ENCODE measurements at places on chromosomes 5 and 9.

DNA sequence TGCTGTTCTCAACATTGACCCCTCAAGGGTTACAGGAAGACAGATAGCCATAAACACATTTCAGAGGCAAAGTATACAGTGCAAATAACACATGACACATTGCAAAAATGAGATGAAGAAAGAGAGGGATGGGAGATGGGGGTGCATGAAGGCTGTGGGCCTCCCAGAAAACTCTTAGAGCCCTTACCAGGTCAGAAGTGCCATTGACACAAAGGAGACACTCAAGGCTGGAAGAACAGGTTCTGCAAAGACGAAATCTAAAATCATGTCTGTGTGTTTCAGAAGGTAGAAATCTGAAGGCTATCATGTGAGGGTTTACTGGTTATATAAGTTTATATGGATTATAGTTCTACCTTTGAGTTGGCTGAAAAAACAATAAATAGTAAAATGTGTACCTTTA lies 318.8 kb downstream of the BNC2 start:
- DNase-seq, result no peak

DNA sequence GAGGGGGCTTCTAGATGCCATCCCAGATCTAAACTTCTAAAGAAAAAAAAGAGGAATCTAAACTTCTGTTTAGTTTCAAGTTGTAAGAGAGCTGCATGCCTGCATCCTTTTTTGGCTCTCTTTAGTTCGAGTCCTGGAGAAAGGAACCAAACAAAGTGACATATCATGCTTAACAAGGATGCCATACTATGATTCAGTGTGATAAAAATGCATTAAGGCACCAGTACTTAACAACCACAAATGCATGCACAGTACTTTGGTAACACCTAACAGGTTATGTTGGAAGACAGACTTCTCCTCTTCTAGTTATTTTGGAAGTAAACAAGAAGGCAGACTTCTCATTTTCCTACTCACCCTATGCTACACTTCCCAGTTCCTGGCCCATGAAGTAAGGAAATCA lies 27.3 kb downstream of the NME5 start:
- peak; percentile 9 for DNase-seq

DNA sequence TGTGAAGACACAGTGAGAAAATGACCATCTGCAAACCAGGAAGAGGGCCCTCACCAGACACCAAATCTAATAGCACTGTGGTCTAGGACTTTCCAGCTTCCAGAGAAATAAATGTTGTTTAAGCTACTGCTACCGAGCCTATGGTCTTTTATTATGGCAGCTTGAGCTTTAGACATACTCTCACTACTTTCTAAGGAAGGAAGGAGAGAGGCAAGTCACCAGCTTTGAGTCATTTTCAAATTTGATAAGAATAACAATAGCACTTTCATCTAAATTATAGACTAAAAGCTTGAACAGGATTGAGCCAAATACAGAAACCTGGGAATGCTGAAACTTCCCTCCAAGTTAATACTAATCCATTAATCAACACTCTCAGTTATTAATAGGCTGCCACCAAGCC lies 64.4 kb downstream of the PLPPR1 start:
- DNase-seq, result no peak

DNA sequence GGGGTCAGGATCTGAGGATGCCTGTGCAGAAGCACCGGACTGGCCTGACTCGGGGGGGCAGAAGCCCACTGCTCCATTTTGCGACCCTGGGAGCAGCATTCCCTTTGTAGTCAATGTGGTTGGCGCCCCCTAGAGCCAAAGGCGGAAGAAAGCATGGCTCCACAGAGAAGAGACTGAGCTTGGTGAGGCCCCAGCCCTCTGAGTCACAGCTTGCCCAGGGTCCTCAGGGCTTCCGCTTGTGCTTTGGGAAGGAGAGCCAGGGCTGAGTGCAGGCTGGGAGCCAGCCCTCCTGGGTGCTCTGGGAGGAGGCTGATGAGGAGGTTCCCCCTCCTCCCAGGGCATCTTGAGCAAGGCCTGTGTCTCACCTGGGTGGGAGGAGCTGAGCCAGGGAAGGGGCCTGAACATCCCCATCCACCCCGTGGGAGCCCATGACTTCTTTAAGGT lies 5.5 kb upstream of the AQP3 start:
- DNase-seq, result no peak

DNA sequence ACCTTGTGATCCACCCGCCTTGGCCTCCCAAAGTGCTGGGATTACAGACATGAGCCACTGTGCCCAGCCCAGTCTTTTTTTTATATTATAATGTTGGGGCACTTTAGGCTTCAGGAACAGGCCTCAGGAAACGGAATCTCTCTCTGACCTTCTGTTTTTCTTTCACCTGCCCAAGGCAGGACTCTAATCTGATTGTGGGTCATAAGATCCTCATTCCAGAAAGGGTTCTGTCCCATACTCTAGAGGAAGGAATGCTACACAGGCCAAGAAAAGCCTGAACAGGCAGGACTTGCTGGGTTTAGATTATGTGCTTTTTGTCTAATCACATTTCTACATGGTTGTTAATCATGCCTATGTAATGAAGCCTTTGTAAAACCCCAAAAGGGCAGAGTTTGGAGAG lies 1.8 kb upstream of the CCL28 start:
- no peak for DNase-seq

GRCh38 chr5:170439223-170439943 lies 50.2 kb upstream of the KCNMB1 start:
- DNase-seq, result no peak

GRCh38 chr5:138631096-138631928 lies 56.1 kb upstream of the HSPA9 start:
- DNase-seq, result no peak

DNA sequence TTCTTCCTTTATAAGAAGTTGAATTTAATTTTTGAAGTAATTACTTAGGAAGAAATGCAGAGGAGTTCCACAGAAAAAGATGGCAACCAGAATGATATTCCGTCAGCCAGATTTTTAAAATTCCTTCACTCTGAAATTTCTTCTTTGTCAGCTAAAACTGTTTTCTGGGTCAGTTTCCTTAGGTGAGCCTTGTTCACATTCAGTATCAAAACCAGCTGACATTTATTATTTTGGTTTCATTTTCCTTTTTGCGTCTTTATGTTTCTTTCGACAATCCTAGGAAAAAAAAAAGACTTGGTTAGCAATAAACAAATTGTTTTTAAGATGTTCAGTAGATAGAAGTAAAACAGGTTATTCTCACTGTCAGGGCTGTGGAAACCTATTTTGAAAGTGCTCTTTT lies 4.1 kb upstream of the IARS1 start:
- DNase-seq, result no peak

GRCh38 chr9:96621618-96622017 lies 2.0 kb upstream of the CDC14B start:
- DNase-seq, result no peak

DNA sequence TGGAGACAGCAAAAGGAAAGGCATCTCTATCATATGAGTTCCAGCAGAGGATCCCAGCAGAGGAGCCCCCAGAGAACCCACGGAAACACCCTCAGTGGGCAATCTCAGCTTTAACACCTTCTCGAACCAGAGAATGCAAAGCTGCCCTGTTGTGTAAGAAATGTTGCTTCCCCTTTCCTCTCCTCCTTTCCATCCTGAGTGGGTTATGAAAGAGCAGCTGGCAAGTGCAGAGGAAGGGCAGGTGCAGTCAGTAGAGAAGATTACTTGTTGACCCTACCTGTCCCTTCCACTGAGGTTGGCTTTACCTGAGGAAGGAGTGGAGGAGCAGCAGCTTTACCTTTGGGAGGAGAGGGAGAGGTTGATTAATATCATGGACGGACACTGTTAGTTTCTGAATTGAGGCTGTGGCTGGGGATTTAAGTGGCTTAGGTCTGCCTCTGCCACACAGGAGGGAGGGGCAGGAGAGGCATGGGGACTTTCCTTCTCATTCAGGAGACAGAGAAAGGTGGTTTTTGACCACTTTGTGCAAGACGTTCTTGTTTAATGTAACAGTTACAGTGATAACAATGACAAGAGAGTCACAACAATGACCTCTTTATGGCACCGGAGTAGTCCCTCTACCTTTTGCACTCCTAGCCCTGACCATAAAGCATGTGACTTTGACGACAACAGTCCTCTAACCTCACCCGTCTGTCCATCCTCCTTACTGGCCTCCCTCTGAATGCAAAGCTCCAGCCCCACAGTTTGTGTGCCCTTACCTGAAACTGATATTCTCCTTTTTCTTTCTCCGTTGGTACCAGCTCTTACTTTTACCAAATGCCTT lies 254.8 kb downstream of the NSG2 start:
- no peak for DNase-seq

DNA sequence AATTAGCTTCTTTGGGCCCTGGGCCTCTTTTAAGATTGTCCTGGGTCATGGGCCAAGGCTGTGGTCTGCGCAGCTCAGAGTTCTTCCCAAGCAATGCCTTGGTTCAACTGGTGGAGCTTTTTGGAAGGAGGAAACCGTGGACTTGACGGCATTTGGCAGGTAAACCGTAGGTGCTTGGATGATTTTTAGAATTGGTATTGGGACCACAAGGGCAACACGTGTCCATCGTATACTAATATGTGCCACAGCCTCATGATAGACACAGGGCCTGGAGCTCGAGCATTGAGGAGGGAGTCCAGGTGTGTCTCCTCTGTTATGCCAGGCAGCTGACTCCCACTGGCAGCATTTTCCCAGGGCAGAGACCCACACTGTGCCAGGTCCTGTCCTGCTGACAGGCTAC lies 120.9 kb upstream of the PITX1 start:
- no peak for DNase-seq

GRCh38 chr9:93600504-93600903 lies 24.1 kb downstream of the PHF2 start:
- DNase-seq, result no peak

DNA sequence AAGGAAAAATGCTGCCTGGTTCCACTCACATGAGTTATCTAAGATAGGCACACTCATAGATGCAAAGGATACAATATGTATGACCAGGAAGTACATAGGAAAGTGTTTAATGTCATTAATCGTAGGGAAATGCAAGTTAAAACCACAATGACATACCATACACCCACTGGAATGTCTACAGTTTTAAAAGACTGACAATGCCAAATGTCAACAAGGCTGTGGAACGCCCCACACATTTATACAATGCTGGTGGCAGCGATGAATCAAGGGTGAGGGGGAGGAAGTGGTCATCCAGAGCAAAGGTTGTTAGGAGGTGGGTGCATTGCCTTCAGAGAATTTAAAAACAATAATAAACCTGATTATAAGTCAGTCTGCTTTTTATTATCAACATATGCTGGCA lies 437.8 kb downstream of the ARHGEF28 start:
- peak; percentile 49 for DNase-seq

GRCh38 chr5:17991775-17992174 lies 357.5 kb downstream of the TAF11L14 start:
- DNase-seq, result no peak

DNA sequence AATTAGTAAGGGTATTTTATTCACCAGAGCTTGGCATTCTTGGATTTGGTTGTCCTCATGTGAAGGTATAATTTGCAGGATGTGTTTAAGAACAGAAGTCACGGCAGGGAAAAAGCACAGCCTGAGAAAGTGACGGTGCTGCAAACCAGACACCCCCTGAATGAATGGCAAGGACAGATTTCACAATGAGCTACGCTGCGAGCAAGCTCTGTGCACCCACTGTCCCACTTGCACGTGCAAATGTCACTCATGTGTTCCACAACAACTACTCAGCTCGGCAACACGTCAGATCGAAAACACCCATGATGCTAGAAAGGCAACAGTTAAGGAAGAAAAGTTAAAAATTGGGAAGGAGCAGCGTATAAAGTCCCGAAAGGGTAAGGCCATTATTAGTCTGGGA lies 168.9 kb downstream of the ROR2 start:
- no peak for DNase-seq

DNA sequence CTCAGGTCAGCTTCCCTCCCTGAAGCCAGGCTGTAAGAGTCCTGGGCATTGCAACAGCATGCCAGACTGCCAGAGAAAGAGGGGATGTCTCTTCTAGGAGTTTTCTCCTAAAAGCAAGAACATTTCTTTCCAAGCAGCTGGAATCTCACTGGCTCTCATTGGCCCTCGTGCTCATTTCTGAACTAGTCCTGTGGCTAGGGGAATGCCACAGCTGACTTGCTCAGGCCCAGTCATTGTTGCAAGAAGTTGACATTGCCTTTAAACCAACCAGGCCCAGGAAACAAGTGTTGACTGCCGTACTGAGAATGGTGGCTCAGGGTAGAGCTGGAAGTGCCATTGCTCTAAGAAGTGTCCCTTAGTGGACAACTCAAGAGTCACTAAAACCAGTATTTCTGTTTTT lies 15.0 kb upstream of the CEP120 start:
- DNase-seq, result no peak

DNA sequence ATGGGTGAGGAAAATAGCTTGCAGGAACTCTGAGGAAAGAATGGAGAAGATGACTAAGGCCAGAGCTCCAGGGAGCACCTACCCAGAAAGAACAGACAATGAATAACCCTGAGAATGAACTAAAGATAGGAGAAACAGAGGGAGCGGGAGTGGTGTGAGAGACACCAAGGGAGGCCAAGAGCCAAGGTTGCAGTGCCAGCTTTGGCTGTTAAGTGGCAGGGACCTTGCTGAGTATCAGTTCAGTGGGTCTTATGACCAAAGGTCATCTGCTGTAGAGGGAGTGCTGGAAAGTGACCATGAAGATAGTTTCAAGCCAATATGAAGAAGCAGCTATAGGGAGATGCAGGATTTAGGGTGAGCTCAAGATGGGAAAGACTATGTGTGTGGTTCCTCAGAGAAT lies 16.7 kb downstream of the P4HA2 start:
- DNase-seq, result no peak

GRCh38 chr9:126638571-126639132 lies 24.9 kb downstream of the LMX1B start:
- no peak for DNase-seq

DNA sequence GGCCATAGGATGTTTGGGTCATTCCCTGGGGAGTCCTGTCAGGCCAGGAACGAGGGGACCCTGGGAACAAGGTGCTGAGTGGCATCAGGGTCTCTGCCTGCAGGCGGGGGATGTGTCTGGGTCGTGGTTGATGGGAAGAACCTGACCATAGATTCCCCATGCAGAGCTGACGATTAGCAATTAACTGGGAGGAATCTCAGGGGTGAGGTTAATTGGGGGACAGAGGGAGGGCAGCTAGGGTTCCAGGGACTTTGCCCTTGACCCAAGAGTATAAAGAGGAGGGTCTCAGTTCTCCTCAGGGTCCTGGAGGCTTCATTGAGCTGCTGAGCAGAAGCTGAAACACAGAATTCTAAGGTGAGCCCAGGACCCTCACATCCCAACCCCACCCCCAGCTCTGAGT lies at the start of gene SLC34A1:
Gene SLC34A1, plus strand, starts transcription at position 301 of the 400 bp plus-strand sequence. CDS start 1,308 bp downstream, outside the sequence.
- no peak for DNase-seq

- DNase-seq, result no peak
These were observed 46.2 kb downstream of the MCTP1 start for GRCh38 chr5:95238560-95239325.

- DNase-seq, result no peak
These were observed 125.4 kb downstream of the MED27 start for GRCh38 chr9:131954299-131954698.

DNA sequence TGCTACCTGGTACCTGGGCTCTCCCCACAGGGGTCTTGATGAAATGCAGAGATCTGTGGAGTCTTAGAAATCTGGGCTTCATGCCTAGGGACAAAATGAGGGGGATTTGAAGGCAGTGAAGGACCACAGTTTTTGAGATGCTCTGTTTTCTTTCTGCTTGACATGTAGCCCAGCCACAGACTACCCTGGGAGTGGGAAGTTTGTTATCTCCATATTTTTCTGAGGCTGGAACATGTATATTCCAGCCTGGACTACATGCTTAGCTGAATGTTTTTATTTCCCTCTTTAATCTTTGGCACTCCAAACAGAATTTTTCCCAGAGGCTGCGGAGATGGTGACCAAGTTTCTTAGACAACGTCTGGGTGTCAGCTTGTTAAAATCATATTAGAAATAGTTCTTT lies 252.9 kb downstream of the PAPPA start:
- DNase-seq, result no peak

All from GM04503 (cell line).